ENCODE measurements at places on chromosomes 1 and 21.
A peak's percentile ranks its signal among the peaks of the same experiment; 100 is the strongest.

DNA sequence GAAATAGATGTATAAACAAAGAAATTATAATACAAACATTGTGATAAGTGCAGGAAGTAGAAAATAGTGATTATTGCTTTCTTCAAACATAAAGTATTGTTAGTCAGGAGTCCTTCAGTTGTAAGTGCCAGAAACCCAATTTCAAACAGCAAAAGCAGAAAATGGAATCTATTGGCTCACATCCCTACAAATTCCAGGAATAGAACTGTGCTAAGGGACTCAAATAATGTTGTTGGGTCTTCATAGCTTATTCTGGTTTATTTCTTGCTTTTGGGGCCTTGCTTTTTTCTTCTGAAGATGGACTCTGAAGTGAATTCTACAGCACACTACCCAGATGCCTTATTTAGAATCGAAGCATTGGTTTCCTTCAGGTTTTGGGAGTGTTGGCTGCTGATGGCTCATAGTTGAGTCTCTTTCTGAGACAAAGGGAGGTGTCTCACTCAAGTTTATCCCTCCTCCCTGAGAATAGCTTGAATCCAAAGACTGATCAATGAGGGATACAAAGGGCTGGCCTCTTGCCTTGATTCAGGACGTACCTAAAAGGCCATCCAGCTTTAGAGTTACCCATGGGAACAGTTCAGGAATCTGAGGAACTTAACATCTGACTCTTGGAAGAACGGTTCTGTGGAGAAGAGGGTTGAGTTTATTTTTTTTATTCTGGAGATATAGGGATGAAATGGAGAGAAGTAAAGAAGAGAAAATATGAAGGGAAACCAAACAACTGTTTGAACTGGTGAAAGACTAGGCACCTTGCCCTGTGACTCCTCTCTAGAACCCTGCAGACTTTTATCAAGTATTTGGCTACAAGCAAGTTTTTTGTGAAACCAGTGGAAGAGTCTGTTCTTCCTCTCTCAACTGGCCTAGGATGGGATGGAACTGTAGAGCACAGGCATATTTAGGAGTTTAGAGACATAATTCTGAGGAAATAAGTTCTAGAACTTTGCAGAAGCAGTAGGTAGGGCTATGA lies 39.0 kb upstream of the ATG4C start:
- DNase-seq, result no peak

DNA sequence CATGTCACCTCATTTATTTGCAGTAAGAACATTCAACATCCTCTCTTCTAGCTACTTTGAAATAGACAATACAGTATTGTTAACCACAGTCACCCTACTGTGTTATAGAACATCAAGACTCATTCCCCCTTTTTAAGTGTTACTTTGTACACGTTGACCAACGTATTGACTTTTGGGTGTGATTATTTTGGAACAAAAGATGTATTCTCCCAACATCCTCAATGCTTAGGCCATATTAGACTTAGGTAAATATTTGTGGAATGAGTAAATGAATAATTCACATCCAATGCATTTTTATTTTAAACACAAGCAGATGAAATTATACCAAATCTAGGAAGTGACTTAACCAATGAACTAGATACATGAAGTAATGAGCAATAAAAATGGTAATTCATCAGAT lies 296.6 kb downstream of the CHRM3 start:
- no peak for DNase-seq

GRCh38 chr1:30950053-30950452 lies 41.5 kb upstream of the SDC3 start:
- DNase-seq, result no peak

GRCh38 chr1:68321084-68321685 lies 88.9 kb upstream of the WLS start:
- no peak for DNase-seq

DNA sequence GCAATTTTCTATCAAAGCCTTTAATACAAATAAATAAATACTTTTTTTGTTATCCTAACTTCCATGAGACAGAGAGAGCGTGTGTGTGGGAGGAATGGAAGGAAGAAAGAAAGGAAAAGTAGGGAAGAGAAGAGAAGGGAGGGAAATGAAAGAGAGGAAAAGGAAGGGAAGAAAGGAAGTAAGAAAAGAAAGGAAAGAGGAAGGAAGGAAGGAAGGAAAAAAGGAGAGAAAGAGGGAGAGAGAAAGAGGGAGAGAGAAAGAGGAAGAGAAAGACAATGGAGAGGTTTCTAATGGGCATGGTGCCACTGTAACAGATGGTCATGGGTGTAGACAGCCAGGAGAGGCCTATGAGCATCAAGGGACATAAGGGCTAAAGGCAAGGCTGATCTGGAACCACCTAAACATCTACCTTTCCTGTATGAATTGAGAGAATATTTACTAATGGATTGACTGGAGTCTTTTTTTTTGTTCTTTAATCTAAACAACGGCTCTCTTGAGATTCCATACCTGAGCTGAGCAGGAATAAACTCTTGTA lies 234.9 kb downstream of the PTPRC start:
- DNase-seq, result no peak

DNA sequence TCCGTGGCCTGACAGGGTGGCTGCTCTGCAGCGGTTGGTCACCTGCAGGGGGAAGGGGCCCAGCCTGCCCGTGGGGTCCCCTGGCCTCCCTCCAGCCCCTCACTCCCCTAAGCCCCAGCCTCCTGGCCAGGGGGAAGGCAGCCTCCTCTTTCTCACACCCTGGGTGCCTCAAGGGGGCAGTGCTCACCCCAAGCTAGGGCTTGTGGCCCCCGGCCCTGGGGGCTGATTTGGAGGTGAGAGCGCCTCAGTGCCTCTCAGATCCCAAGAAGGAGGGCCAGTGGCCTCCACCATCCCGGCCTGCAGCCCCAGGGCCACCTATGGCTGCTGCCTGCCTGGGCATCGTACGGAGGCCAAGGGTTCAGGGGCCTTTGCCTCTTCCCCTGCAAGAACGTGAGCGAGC lies 66.4 kb upstream of the TTC34 start:
- DNase-seq, result no peak

- no peak for DNase-seq
These were observed 231.4 kb downstream of the GRIK1 start for GRCh38 chr21:29708401-29708800.

GRCh38 chr1:156198831-156199349 lies 5.0 kb downstream of the SLC25A44 start:
- no peak for DNase-seq

GRCh38 chr1:154955039-154955717 lies 721 bp downstream of the PBXIP1 start:
- peak; percentile 70 for DNase-seq

- DNase-seq, result no peak
These were observed 2.9 kb downstream of the KCNJ10 start for GRCh38 chr1:160066829-160067745.

DNA sequence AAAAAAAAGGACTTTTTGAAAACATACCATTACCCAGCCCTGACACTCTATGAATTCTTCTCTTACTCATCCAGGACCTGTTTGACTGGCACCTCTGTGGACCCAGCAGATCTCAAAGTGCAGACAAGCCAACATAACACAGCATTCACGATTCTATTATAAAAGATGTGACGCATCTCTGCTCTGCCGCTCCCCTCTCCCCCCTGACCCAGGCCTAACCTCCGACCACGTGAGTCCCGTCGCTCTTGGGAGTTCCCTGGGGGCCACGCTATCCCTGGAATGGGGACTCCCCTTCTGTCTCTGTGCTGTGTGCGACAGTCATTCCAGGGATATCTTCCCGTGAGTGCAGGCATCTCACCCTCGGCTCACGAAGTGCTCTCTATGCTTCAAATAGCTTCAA lies 21.1 kb downstream of the LRRC38 start:
- no peak for DNase-seq

DNA sequence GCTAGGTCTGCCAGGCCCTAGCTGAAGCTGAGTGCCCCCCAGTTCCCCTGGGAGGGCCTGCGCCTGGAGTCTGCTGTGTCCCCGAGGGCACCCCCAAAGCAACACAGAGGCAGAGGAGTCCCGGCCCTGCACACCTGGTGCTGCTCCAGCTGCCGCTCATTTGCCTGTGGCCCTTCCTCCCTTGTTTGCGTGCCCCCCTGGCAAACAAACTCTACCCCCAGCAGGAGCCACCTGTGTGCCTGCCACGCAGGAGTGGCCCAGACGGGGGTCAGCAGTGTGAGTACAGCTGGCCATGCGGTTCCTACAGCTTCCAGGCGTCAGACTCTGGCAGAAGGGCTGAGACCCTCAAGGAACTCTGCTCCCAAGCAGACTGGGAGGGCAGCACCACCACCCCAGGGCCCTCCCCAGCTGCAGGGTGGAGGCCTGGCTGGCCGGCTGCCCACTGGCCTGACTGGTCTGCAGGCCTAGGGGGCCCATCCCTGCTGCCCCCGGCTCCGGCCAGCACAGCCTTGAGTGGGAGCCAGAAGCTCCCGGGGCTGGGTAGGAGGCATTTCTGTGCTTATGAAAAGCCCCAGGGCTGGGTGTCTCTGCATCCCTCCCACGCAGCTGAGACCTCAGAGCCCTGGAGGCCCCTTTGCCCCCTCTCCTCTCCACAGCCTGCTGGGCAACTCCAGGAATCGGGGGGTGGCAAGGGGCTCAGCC lies 563 bp upstream of the TAS1R3 start:
- DNase-seq, result no peak

DNA sequence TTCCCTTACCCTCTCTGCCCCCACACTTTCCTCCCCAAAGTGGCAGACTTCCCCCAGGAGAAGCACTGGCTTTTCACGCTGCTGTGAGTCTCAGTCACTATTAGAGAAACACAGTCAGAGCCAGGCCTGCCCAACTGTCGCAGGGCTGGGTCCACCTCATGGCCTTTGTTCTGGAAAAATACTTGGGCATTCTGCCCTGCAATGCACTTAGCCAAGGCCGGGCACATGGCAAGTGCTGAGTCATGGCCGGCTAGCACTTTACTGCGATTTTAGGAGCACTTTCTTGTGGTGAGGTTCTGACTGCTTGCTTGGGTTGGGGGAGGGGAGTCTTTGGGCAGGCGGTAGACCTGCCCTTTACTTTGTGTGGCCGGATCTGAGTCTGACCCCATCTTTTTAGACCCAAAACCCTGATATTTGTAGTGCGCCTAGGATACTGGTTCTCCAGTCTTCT lies 7.7 kb downstream of the EPHX1 start:
- no peak for DNase-seq

DNA sequence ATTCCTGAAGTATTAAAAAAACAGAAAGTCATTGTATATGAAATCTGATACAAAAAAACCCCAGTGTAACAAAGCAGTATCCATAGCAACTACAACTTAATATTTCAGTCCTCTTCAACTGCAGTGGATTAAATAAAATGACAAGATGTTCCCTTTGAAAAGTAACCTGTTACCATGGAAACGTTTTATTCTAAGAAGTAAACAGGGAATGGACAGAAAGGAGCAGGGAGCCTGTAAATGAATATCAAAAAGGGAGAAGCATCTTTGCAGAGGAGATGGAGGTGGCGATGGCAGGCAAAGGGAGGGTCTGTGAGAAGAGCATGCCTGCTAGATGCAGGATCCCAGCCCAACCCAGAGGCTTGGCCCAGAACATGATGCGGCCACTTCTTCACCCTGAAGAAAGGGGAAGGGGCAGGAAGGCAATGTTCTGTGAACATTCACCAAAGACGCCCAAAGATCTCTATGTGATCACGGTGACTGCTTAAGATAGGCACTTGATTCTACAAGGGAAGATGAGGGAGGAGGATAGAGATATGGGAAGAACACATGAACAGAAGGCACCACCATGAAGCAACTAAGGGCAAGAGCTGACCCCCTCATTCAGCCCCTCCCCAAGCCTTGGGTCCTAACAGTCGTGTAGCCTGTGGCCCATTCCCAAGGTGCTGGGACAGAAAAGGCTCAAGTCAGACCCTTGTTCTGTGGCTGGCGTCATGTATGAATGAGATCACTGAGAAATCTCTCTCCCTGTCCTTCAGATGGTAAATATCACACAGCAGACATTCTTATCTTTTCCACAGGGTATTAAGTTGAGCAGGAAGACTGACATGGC lies 200.0 kb downstream of the SLC45A1 start:
- no peak for DNase-seq

GRCh38 chr1:36351227-36351977 lies 28.0 kb upstream of the EVA1B start:
- no peak for DNase-seq
